HCEC 1CT (cell line): ENCODE measurements at places on chromosomes 3 and 15.
A peak's percentile ranks its signal among the peaks of the same experiment; 100 is the strongest.

- DNase-seq, result no peak
These were observed 43.0 kb downstream of the LIPC start for GRCh38 chr15:58474741-58475323.

DNA sequence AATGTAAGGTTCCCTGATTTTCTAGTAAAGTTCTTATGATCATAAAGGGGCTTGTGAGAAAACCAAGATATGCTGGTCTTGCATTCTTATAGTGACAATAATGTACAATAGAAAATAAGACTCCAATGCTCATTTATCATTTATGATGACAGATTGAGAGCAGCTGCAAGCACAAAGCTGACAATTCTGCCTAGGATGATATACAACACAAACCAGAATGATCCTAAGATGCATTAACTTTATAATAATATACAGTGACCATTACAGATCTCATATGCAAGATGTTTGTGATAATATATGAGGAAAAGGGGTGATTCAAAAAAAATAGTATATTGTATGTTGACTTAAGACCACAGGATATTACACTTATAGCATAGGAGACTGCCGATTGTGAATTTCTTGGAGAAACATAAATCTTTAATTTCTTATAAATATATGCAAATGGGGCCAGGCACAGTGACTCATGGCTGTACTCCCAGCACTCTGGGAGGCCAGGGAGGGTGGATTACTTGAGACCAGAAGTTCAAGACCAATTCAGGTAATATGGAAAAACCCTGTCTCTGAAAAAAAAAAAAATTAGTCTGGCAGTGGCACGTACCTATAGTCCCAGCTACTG lies 387.0 kb downstream of the ZBBX start:
- no peak for DNase-seq

DNA sequence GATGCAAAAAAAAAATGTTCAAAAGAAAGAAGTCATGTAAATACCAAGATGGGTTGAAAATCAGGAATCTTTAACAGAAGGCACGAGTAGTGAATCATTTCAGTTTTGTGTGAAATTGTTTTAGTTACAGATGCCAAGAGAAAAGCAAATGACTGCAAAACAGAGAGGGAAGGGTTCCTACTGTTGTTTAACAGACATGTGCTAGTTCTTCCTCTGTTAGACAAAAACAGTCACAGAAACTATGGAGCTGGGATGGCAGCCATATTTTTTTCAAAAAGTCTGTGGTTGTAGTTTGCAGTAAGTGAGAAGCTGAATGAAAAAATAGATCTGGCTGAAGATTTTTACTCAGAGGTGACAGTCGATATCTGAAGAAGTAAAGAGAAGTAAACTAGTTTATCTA lies 511.9 kb downstream of the ZIC1 start:
- peak; percentile 27 for DNase-seq

- DNase-seq, result no peak
These were observed 33.1 kb downstream of the NIPA2 start for GRCh38 chr15:22871481-22872086.

DNA sequence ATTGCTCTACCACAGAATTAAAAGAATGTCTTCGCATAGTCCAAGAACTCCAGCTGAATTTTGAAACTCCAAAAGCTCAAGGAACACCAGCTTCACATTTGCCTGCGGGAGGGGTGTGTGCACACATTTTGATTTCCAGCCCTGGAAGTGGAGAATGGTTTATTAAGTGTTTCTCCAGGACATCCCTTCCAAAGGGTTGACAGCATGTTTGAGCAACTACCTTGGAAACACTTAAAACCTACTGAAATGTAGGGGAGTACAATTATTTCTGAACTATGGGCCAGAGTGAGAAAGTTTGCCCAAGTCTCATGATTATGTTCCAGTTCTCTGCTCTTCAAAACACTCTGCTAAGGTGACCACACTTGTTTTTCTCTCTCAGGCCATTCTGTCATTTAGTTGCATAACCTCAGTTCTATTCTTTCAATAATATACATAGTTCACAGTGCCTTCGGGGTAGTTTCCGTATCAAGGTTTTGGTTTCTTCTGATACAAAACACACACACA lies 7.9 kb downstream of the ACP3 start:
- no peak for DNase-seq

GRCh38 chr3:72574144-72574543 lies 274.1 kb downstream of the SHQ1 start:
- DNase-seq, result no peak

DNA sequence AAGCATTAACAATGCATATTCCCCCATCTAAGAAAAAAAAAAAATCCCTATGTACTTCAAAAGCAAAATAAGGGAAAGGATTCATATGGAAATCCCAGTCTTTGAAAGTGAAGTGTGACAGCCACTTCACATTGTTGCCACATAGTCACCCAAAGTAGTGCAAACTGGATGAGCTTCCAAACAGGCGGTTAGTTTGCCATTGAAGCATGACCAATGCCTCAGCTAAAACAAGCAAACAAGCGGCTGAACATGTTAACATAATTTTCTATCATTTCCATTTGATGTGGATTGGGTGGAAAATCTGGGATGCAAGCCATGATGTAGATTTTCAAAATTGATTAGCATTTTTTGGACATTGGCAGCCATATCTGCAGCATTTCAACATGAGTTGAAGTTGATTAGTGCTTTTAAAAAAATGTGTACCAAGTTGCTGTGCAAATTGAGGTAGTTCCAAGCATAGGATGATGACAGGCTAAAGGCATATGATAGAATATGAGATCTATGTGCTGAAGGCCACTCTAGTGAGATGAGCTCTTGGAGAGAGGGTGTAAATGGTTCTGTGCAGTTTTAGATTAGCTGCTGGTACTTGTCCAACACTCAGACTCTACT lies 405.2 kb downstream of the NR2F2 start:
- no peak for DNase-seq

GRCh38 chr3:126984391-126985131 lies 1.6 kb downstream of the PLXNA1 start:
- no peak for DNase-seq

- no peak for DNase-seq
These were observed 1120.0 kb downstream of the IGSF11 start for GRCh38 chr3:117914540-117915100.

DNA sequence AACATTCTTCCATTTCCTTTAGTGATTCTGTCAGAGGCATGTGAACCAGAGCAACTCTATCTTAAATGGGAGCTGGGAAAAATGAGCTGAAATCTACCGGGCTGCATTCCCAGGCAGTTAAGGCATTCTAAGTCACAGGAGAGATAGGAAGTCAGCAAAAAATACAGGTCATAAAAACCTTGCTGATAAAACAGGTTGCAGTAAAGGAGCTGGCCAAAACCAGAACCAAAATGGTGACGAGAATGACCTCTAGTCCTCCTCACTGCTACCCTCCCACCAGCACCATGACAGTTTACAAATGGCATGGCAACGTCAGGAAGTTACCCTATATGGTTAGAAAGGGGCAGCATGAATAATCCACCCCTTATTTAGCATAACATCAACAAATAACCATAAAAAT lies 66.4 kb downstream of the B3GALNT1 start:
- DNase-seq, result no peak

GRCh38 chr15:51758645-51759044 lies 7.2 kb downstream of the TMOD2 start:
- DNase-seq, result peak; percentile 82

DNA sequence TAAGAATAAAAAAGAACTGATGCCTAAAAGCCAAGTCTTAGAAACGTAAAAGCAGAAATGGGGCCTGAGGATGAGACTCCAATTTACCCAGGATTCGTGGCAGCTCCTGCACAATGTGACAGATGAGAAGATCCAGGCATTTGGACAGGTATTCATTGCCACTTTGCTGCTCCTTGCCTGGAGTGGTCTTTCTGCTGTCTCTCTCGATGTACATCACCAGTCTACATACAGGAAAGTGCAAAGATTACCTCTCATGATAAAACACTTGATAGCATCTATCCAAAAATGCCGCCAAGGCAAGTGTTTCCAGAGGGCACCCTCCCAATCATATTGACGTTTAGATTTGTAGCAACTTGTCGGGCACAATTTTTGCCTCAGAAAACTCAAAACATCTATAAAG lies 244.3 kb downstream of the ULK4 start:
- DNase-seq, result no peak

DNA sequence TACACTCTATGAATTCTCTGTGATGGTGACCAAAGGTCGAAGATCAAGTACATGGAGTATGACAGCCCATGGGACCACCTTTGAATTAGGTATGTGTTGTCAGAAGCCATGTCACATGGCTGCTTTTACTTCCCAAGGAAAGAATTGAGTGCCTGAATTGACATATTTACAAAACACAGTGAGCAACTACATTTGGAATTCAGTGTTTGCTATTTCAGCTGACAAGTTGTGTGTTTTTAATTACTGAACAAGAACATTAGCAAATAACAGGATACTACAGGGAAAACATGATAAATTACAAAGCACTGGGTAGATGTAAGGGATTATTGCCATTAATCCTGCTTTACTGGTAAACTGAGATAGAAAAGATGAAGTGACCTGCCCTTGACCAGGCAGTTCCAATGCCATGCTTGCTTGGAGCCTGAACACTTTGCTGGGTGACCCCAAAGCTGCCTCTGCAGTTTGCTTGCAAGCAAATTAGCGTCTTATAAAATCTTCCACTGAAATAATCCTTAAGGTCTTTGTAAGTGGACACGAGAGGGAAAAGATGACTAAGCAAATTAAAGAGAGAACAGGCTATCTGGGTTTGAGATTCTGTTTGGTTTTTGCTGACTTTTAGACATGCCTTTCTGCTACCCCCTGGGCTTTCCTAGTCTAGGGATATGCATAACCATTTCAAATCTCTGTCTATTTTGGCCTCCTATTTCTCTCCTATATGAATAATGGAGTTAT lies 98.2 kb downstream of the HCN4 start:
- no peak for DNase-seq

- peak; percentile 32 for DNase-seq
These were observed 35.5 kb downstream of the B3GALNT1 start for GRCh38 chr3:161069511-161070251.

GRCh38 chr3:15708882-15709677 lies 88.7 kb downstream of the ANKRD28 start:
- DNase-seq, result peak; percentile 81

- no peak for DNase-seq
These were observed 375.9 kb downstream of the RSL24D1 start for GRCh38 chr15:54820811-54821210.

DNA sequence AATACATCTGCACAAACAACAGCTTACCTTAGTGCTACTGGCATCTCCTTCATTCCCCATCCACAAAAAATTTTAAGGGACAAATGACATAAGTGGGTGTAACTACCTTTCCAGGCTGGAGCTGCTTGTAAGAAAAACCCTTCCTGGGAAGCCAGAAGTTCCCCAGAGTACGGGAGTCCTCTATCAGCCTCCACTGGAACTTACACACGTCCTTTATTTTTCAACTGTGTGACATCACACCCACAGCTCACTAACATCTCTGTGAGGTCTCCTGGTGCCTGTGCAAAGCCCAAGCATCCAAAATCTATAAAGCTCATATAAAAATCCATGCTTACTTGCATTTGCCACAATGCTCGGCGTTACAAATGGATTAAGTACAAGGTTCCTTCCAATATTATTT lies 27.6 kb downstream of the LRIG1 start:
- no peak for DNase-seq

- DNase-seq, result no peak
These were observed 132.0 kb downstream of the ARNT2 start for GRCh38 chr15:80536231-80536630.

DNA sequence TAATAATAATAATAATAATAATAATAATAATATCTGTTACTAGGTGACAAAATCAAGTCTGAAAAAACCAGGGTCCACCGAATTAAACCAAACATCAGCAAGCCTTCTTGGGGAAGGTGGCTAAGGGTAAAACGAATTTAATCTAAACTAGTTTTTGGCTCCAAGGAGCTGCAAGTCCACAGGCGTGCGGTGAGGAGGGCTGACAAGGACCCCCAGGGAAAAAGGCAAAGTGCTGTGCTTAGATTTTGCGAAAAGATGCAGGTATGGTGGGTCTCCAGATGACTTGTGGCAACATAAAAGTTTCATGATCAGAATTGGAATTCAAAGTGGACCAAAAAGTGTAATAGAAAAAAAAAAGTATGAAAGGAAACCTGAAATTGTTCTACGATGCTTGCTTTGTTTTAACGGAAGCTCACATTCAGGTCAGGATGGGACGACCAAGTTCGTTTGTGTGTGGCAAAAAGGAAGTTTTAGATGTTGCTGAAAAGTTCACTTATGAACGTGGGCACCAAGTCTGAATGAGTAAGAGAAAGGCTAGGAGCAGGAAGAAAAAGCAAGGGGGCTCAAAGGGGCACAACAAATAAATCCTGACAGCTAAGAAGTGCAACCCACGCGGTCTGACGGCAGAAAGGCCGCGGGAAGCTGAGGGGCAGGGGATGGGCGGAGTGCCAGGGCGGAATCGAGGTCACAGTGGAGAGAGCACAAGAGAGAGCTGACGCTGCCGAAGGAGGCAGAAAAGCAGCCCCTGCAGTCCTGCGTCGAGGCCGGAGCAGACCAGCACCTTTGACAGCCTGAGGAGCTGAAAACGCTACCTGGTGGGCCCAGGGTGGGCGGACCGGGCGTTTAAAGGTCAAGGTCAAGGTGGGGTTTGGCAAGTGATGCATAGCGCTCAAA lies 1.1 kb downstream of the WDR82 start:
- DNase-seq, result peak; percentile 60
